A673 (cell line): ENCODE measurements at places on chromosomes 3 and 15. TPM values are rescaled to one million over a fixed set of nuclear protein-coding genes. Genes with fewer than 3 reads are reported as not detected.

C3orf80 gene
- not detected in 2 replicates for total RNA-seq

NPRL2 gene
- total RNA-seq = 15.2 and 16.0 TPM in 2 replicates

ACKR2 gene
- total RNA-seq = not detected in 2 replicates

DNA sequence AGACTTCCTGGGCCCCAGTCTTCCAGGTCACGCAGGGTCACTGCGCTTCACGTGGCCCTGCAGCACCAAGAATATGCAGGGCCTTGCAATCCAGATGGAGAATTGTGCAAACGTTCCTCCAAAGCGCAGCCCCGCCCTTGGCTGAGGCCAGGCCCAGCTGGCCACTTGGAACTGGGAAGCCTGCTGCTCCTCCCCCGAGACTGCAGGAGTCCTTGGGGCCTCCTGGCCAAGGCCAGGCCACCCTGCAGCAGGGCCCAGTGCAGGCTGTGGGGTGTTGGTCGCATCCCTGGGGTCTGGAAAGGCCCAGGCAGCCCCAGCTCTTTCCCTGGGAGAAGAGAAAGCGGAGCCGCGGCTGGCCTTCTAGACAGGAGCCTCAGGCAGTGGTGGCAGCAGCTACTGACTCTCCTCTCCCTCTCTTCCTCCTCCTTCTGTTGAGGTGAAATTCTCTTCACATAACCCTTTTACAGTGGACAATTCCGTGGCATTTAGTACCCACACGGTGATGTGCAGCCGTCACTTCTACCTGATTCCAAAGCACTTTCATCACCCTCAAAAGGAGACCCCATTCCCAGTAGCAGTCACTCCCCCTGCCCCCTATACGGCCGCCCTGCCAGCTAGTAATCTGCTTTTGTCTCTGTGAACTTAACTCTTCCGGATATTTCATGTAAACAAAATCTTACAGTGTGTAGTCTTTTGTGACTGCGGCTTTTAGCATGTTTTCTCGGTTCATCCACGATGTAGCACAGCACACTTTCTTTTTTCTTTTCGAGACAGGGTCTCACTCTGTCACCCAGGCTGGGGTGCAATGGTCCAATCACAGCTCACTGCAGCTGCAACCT is 103.9 kb downstream of the TMEM266 start:
- no peak for DNase-seq

DNA sequence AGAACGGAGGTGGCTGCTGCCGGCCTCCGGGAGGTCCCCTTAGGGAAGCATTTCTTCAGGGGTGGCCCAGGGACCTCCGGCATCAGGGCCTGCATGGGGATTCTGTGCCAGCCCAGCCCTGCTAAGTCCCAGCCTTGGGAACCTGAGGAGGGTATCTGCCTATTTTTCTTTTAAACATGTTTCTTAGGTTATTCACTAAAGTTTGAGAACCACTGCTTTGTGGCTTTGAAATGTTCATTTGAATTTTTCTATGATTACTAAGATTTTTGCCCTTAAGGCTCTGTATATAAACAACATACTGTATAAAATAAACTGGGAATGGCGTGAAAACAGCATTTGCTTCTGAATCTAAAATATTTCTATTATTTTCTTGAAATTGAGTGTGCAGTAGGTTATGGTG is 24.4 kb downstream of the FAN1 start:
- DNase-seq = no peak

- no peak for DNase-seq
Observed at GRCh38 chr3:12902181-12902999, 61.0 kb upstream of the RPL32 start.

DNA sequence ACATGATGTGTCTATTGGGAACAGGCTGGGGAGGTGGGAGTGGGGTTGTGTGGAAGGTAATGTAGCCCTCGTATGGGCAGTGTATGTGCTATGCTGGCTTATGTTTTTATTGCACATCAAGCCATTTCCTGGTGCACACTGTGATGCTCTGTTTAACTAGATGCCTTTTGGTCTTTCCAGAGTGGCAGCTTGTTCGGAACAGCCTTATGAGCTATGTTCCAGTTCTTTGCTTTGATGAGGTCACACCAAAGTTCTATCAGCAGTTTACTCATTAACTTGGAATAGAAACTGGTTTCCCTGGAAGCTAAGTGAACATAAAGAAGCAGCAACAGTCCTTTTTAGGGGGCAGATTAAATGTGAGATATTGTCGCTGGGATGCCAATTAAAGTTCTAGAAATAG is 133.9 kb downstream of the DIPK2A start:
- DNase-seq = no peak

DNA sequence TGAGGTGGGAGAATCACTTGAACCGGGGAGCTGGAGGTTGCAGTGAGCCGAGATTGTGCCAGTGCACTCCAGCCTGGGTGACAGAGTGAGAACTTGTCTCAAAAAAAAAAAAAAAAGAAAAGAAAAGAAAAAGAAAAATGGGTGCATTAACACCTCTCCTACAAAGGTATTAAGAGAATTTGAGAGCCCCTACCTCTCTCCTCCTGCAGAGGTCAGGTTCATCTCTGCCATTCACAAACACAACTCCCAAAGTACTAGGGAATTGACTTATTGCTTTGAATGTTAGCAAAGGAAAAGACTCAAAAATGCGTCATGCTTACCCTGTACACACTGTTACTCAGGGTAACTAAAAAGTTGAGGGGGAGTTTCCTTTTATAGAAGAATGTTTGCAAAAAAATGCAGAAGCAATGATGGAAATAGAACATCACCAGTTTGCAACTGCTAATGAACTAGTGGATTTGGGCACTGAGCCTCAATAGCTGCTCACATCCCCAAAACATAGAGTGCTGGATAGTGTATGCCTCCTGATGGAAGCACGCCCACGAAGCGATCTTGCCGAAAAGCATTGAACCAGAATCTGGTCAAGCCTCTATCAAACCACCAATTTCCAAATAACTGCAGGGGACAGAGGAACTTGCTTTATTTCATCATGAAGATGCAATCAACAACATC is 15.5 kb upstream of the LYZL4 start:
- no peak for DNase-seq

DNA sequence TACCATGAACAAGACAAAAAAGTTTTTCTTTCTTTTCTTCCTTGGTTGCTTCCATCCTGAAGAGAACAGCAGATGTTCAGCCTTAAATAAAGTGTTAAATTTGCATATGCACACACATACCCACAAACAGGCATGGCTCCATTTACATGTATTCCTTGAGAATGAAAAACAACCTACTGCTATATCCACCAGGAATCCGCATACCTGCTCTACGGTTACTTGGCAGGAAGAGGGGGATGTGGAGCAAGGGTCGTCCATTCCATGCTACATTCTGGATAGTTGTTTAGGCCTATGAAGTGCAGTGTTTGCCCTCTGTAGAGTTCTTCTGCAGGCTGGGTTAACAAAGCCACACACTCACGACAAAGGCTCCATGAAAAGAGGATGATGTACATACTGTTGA is 322.8 kb downstream of the KCNH8 start:
- no peak for DNase-seq

- no peak for DNase-seq
Observed at GRCh38 chr15:74884428-74885223, 5.2 kb upstream of the MPI start.

GRCh38 chr3:155382396-155383042 is 89.0 kb upstream of the STRIT1 start:
- DNase-seq = peak; percentile 80
